ENCODE measurements at places on chromosomes 2 and 18.

DNA sequence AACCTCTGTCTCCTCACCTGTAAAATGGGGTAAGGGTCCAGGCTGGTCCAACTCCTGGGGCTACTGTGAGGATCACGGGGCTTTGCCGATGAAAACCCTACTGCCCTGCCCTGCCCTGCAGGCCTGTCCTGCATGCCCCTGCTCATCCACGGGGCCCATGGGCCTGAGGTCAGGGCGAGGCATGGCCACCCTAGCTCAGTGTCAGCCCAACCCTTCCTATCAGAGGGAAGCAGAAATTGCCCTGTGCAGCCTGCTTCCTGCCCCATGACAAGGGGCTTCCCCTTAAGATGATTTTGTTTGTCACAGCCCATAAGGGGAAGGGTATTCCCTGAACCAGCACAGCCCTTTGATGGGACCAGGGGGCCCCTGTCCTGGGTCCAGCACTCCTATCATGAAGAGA is 353.6 kb upstream of the ID2 start:
- DNase-seq = no peak

DNA sequence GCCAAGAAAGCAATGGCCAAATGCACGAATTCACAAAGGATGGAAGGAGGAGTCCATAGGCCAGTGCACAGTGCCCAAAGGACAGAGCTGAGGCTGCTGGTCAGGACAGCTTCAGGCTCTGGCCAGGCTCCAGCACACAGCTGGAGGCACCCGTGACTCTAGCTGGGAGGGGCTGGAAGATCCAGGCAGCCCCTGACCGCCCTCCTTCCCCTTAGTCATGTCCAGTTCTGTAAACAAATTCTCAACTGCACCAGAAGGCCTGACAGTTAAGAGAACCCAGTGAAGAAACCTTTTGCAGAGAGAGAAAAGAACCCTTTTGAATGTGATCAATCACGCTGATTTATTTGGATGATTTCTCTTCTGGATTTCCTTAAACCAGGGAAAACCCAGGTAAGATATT is 7.7 kb upstream of the YWHAQ start:
- no peak for DNase-seq

GRCh38 chr18:38693104-38693503 is 1127.5 kb upstream of the CELF4 start:
- no peak for DNase-seq

DNA sequence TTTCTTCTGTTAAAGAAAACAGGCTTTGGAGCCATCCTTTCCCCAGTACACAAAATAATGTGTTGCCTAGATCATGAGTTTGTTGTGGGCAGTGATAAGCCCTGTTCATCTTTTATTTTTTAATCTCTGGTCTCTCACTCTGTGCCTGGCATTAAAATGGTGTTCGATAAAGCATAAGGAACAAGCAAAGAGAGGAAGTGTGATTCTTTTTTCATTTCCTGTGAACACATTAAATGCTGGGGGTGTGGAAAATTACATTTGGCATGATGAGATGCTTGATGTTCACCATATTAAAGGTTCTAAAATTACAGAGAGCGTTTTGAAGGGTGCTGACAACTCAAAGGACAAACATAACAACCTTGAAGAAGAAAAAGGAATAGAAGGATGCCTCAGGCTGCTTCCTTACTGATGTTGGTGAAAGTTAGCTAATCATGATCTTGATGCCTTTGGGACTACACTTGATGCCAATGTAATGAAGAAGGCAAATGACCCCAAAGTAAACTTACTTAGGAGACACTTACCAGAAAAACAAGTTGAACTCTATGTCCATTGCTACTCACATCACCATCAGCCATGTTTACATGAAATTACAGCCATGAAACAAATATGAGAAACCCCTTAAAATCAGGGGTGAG is 33.0 kb downstream of the TMEFF2 start:
- DNase-seq = no peak

GRCh38 chr2:149561309-149561926 is 26.2 kb downstream of the MMADHC start:
- peak; percentile 31 for DNase-seq

- no peak for DNase-seq
Observed at GRCh38 chr18:31667185-31667584, 17.2 kb downstream of the B4GALT6 start.

DNA sequence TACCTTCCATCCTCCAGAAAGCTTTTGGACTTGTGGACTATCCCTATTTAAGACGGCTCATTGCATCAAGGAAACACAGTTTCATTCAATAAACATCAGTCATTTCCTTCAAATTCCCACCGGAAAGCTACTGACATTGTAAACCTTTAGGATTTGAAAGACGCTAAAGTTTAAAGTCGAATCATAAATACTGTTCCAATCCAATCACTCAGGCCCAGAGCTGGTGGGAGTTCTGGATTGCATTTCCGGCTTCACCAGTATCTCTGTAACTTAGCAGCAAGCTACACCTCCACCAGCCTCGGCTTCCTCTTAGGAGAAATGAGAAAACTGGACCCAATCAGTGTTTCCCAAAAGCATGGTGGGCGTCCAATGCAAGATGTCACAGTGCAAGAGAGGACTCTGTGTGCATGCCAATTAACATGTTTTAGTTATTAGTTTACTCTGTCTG is 1.6 kb downstream of the WDFY1 start:
- no peak for DNase-seq

GRCh38 chr2:148643998-148644882 is at the start of gene EPC2:
Gene EPC2, plus strand, starts transcription at chr2:148644751. Its CDS starts 267 bp downstream, at chr2:148645018.
- peak; percentile 61 for DNase-seq

GRCh38 chr2:208407667-208408066 is 1.1 kb downstream of the PTH2R start:
- DNase-seq = no peak

DNA sequence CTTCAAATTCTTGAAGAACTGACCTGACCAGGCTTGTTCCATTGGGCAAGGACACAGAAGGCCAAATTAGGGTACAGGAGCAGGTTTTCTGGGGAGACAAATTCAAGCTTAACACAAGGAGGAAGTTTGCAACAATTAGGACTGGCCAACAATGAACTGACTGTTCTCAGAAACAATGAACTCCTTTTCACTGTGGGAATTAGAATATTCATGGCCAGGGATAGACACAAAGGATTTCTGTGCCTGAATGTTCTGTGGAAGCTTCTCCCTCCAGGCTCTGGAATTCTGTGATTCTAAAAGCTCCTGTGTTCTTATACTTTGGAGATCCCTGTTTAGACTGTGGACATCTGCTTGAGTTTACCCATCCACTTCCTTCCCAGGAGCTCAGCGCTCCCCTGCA is 15.2 kb downstream of the SMYD1 start:
- DNase-seq = no peak

GRCh38 chr18:36761186-36761698 is 67.6 kb downstream of the TPGS2 start:
- no peak for DNase-seq

DNA sequence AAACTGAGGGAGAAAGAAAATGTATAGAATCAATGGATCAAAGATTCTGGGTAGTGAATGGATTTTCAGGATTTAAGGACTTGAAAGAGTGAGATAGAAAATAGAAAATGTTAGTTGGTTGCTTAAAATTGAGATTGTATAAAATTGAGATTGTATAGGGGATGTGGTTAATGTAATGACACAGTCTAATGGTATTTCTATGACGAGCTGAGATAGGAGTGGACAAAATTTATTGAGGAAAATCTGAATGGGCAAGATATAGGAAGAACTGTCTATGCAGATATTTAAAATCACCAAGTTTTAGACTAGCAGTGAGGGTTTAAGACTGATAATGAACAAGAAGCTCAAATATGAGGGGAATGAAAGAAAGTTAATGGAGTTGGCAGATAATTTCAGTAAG is 406.6 kb downstream of the NYAP2 start:
- DNase-seq = no peak

DNA sequence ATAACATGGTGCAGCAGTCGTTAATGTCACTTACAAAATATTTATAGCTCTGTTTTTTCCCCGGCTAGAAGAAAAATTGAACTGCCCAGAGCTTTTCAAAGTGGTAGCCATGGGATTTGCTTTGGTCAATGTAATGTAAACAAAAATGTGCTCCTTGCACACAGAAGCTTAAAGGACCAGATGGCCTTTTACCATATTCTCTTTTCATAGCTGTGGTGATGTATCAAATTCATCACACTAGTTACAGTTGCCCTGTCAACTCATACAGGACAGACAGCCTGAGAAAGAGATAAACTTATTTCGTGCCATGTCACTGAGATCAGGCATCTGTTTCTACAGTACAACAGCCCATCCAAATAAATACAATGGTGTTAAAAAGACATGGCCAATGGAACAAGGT is 368.1 kb upstream of the CDH19 start:
- DNase-seq = no peak

DNA sequence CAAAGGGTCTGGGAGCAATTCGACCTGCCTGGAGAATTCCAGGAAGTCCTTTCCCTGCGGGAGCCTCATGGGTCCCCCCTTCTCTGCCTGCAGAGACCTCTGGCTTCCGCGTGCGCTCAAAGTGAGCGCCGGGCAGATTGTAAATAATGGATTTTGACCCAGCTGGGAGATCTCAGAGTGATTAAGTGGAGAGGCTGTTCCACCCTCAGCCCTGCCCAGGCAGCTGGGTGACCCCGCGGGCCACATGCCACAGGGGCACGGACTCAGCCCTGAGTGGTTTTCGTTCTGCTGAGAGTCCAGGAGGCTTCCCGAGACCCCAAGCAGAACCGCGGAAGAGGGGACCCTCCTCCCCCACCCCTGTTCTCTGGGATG is 1.2 kb downstream of the KCNG2 start:
- DNase-seq = no peak

- DNase-seq = no peak
Observed at GRCh38 chr18:58496231-58496630, 132.7 kb downstream of the ALPK2 start.

DNA sequence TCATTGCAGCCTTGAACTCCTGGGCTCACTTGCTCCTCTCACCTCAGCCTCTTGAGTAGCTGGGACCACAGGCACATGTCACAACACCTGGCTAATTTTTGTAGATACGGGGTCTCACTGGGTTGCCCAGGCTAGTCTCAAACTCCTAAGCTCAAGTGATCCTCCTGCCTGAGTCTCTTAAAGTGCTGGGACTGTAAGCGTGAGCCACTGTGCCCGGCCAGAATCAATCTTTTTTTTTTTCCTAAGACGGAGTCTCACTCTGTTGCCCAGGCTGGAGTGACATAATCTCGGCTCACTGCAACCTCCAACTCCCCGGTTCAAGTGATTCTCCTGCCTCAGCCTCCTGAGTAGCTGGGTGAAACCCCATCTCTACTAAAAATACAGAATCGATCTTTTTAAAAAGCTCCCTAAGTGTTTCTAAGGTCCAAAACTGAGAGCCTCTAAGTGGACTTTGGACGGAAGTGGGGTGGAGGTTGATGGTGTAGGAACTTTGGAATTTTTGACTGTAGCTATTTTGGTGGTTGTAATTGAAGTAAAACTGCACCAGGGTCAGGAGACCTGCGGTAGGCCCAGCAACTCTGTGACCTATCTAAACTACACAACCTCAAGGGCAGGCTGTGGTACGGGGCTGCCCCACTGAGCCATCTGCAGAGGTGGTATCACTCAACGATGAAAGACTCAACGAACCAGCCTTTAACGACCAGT is 82.9 kb downstream of the POLR1A start:
- no peak for DNase-seq
